ENCODE measurements at places on chromosomes 12 and 14.

DNA sequence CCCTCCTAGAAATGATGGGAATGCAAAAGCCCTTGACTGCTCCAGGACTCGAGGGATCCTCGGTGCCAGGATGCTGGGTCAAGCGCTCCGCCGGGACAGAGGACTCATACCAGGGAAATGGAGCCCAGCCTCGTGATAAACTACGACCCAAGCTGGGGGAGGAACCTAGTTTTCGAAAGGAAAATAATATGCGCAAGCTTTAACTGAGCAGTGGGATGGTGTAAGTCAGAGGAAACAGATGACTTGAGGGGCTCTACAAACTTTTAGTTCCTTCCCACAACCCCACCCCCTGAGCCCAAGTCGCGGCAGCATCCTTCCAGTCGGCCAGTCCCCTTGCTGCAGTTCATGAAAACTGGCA is 654 bp upstream of the SUPT16H start:
- no peak for DNase-seq

GRCh38 chr14:25400607-25401206 is 350.8 kb upstream of the STXBP6 start:
- peak; percentile 81 for DNase-seq

DNA sequence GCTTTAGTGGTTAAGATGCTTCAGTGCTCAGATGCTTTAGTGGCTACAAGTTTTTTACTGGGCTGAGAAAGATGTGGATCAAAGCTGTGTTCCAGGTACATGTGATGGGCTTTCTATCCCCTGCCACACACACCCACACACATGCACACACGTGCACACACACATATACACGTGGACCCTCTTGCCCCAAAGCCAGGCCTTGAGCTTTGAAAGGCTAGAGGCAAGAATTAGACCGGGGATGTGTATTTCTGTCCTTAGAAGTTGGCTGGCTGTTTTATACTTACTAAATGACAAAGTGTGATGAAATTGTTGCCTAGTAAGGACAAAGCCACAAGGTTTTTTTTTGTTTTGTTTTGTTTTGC is 376.5 kb downstream of the C12orf75 start:
- no peak for DNase-seq

DNA sequence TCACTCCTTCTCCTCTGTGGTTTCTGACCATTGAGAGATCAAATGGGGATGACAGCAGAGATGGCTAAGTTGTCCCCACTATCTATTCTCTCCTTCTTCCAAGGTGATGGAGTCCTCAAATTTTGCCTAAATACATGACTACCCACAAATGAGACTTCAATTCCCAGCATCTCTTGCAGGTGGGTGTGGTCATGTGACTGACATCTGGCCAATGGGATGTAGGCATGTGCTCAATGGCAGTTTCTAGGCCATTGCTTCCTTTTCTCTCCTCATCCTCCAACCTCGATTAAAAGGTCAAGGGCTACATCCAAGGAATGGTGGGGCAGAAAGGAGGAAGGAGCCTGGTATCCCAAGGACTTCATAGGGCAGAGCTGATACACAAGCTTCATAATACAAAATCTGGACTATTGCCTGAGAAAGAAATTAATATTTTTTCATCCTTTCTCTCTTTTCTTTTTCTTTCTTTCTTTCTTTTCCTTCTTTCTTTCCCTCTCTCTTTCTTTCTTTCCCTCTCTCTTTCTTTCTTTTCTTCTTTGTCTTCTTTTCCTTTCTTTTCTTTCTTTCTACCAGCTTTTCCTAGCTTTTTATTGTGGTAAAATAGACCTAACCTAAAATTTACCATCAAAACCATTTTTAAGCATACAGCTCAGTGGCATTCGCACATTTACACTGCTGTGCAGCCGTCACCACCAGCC is 100.9 kb upstream of the PRB2 start:
- no peak for DNase-seq

DNA sequence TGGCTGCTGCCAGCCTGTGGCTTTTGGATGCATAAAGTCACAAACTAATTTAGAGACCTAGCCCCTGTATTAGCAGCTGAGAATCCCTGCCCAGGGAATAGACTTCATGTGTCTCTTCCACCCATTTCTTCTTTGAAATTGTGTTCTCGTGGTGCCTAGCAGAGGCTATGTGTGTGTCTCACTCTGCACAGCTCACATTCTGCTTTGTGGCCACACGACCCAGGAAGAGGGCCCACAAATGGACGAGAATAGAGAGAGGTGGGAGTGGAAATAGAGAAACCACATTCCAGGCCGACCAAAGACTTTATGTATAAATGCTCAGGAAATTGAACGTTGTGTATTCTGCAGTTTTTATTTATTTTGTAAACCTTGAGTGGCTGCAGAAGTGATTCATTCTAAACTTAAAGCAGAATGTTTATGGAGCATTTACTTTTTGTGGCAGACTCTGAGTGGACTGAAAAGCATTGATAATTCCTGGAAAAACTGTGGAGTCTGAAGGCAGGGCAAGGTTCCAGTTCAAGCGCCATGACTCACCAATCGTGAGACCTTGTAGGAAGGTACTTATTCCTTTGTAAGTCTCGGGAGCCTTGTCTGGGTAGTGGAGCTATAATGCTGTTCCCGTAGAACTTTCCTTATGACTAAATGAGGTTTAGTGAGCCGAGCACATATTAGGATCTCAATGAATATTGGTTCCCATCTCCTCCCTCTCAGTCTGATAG is 9.1 kb downstream of the B4GALNT3 start:
- no peak for DNase-seq

- DNase-seq: no peak
Observed at GRCh38 chr12:97556302-97556779, 93.7 kb downstream of the RMST start.

DNA sequence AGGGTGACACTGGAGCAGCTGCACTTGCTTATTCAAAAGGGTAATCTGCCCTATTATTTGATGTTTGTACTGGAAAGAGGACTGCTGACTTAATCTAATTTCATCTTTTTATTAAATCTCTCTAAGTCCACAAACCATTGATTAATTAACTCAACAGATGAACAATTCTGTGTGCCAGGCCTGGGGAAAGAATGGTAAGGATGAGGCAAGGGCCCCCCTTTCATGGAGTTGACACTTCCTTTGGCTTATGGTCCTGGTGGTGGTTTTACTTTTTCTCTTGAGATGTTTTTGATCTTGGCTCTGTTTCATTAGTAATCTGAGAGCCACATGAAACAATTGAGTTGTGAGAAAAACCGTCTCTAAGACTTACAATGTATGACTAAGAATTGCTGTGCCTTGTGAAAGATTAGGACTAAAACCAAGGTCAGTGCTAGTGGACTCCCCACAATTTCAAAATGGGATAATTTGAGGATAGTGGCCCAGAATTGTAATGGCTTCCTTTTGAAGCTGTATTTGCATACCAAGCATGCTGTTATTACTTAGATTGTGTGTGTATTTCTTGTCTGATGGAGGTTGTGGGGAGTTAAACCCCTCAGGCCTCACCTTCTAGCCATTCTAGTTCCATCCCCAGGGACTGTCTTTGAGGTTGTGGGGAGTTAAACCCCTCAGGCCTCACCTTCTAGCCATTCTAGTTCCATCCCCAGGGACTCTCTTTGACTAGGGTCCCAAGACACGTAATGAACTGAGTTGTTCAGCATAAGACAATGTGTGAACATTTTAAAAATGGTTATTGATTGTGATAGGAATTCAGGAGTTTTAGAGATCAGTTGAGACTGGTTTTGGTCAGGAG is 52.5 kb upstream of the EVL start:
- DNase-seq: peak; percentile 23

GRCh38 chr12:31478898-31479297 is 112.0 kb downstream of the DENND5B start:
- DNase-seq: no peak

DNA sequence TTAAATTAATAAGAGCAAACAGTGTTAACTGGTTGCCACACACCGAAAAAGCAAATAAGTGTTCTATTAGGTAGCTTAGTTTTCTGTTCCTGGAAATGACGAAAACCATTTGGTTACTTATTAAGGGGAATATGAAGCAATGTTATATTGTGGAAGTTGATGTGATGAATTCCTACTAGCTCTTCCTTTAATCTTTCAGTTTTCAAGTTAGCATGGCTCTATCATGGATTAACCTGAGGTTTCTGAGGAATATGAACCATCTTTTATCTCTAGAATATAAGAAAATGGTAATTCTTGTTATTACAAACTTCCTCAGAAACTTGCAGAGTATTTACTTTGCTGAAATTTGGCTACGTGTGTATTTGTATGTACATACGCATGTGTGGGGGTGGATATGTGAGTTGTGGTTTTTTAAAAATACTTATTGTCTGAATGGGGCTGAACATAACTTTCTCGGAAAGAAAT is 245.7 kb downstream of the KCNC2 start:
- no peak for DNase-seq

DNA sequence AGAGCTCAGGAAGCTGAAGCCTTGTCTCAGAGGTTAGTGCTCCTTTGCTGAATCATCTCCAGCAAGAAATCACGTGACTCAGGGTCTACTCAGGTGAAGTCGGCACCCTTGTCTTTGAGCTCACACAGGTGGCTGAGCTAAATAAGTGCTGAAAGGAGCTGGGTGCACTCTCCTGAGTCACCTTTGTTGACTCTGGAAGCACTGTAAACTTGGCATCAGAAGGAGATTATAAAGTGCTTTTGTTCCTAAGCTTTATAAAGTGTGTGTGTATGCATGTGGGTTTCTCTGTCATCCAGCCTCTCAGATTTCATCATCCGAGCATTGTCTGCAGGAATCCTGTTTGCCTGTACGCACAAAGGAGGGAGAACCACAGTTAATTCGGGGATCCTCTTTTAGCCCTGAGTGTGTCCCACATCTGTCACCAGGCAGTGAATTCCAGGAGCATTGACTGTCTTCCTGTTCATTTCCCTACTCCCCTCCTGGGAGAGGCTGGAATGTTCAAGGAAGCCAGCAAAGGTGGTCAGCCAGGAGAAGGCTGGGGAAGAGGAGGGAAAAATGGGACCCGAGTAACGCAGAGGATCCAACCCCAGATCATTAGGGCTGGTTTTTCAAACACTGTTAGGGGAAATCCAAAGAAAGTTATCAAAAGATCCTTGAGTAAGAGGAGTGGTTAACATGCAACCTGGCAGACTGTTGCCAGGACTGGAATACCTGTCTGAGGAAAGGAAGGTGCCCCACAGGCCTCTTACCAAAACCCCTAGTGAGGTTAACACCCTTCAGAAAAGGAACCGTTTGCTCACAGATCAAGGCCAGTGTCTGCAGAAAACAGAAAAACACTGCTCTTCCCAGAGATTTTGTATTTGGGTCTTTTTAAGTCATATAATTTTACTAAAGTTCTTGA is 157.5 kb upstream of the HIF1A start:
- DNase-seq: peak; percentile 85

DNA sequence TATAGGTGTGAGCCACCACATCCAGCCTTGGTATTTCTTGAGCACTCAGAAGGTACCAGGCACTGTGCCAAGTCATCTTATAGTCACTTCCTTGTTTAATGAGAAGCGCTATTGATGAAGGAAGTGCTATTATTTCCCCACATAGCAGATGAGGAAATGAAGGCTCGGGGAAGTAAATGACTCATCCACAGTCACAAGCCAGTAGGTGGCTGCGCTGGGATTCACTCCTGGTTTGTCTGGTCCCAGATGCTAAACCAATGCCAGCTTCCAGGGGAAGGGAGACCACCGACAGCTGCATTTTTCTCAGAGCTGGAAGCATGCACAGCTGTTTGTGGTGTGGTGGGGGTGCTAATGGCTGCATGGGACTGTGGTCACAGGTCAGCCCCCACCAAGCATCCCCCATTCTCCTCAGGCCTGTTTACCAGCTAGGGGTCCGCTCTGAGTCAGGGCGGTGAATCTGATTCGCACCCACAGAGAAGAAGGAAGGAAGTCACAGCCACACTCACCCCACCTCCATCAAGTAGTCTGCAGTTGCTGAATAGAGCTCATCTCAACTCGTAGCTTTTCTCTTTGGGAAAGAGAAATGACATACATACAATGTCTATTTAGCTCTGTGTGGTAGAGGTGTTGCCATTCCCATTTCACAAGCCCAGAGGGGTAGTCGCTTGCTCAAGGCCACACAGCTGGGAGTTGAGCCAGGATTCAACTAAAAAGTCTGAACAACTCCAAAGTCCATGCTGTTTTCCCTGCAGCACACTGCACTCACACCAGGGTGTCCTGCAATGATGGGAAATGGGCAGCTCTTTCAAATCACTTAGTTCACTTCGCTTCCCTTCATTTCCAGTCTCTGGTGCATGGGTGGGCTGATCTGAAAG is 6.3 kb upstream of the LTBP2 start:
- no peak for DNase-seq

- DNase-seq: no peak
Observed at GRCh38 chr12:103469719-103470118, 26.0 kb downstream of the C12orf42 start.

GRCh38 chr12:29039013-29039412 is 110.1 kb upstream of the FAR2 start:
- no peak for DNase-seq

DNA sequence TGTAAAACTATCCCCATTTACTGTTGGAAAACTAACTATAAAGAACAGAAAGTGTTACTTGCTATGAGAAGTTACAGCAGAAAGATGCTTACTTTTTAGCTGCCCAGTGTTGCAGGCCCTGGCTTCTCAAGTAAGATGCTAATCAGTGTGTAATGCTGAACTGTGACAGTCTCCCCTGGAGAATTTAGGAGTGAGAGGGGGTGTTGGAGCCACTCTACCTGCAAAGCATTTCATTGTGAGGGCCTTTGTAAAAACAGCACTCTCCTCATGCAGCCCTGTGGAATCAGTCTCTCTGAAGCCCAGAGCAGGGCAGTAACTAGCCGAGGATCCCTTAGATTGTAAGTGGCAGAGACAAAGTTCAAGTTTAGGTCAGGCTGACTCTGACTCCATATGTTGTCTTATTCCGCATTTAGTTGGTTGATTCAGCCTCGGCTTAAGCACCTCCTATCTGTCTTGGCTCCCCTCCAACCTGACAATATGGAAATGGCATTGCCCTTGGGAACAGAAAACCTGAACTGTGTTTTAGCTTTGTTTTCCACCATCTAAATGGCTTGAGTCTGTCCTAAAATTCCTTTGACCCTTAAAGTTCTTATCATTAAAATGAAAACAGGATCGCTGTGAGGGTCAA is 141.3 kb downstream of the PRKCH start:
- no peak for DNase-seq

DNA sequence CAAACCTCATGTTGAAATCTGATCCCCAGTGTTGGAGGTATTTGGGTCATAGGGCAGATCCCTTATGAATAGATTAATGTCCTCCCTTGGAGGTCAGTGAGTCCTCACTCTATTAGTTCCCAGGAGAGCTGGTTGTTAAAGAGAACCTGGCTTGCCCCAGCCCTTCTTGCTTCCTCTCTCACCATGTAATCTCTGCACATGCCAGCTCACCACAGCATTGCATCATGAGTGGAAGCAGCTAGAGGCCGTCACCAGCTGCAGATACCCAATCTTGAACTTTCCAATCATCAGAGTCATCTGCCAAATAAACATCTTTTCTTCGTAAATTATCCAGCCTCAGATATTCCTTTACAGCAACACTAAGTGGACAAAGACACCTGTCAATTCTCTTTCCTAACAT is 161.8 kb upstream of the IGF1 start:
- DNase-seq: no peak

- DNase-seq: no peak
Observed at GRCh38 chr14:81868172-81868571, 334.5 kb upstream of the SEL1L start.

- DNase-seq: no peak
Observed at GRCh38 chr12:106715582-106715981, 58.9 kb upstream of the RIC8B start.

- DNase-seq: no peak
Observed at GRCh38 chr12:127150028-127150427, 1116.9 kb upstream of the TMEM132C start.

- no peak for DNase-seq
Observed at GRCh38 chr14:67623114-67623513, 3.4 kb downstream of the ARG2 start.

GRCh38 chr12:92442782-92443181 is 260.0 kb upstream of the PLEKHG7 start:
- no peak for DNase-seq

- peak; percentile 70 for DNase-seq
Observed at GRCh38 chr12:3200814-3201233, 123.6 kb downstream of the TSPAN9 start.

Data from NCI-H1417 (cell line).